Right ventricle myocardium inferior (tissue), 1 donor: ENCODE measurements at places on chromosomes 2 and 18. TPM values are rescaled to one million over a fixed set of nuclear protein-coding genes. Genes with fewer than 3 reads are reported as not detected.

IL36RN gene
- total RNA-seq, result not detected

CRACDL gene
- total RNA-seq, result 3.9 TPM

SLC4A5 gene
- total RNA-seq, result 1.1 TPM

DPP4 gene
- 5.4 TPM for total RNA-seq

PECR gene
- 7.4 TPM for total RNA-seq

CFAP65 gene
- not detected for total RNA-seq

ARHGAP28 gene
- 1.1 TPM for total RNA-seq

DAW1 gene
- not detected for total RNA-seq

BMP10 gene
- 0.35 TPM for total RNA-seq

ORMDL1 gene
- total RNA-seq, result 21.9 TPM

UPP2 gene
- total RNA-seq, result not detected

NT5C1B gene
- not detected for total RNA-seq

MC4R gene
- total RNA-seq, result not detected
